ENCODE measurements at places on chromosomes 5 and 9.
A peak's percentile ranks its signal among the peaks of the same experiment; 100 is the strongest.

DNA sequence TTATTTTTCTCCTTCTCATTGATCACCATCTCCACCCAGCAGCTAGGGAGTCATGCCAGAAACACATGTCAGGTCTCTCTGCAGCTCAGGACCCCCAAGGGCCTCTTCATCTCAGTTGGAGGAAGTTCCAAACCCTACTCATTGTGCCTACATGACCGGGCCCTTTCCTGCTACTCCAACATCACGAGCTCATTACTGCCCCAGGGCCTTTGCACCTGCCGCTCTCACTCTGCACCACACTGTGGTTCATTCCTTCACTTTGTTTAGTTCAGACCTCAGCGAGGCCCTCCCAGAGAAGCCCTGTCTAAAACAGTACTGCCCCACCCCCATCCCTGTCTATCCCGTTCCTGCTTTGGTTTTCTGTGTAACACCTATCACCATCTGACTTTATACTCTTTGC lies 22.1 kb upstream of the AKNA start:
- DNase-seq: no peak

- DNase-seq: no peak
These were observed 170.9 kb downstream of the FRMD3 start for GRCh38 chr9:83367326-83367725.

GRCh38 chr9:14961372-14962068 lies 51.3 kb upstream of the FREM1 start:
- no peak for DNase-seq

- DNase-seq: peak; percentile 30
These were observed 37.4 kb downstream of the ARHGEF37 start for GRCh38 chr5:149618581-149619248.

GRCh38 chr5:146529984-146530383 lies 14.0 kb upstream of the GPR151 start:
- DNase-seq: no peak

- DNase-seq: peak; percentile 72
These were observed 10.4 kb upstream of the EEIG1 start for GRCh38 chr9:127991017-127991756.
